ENCODE measurements at places on chromosomes 7 and 10.
A peak's percentile ranks its signal among the peaks of the same experiment; 100 is the strongest.

- peak; percentile 74 for DNase-seq
Observed at GRCh38 chr10:124063750-124064603, 29.4 kb downstream of the CHST15 start.

DNA sequence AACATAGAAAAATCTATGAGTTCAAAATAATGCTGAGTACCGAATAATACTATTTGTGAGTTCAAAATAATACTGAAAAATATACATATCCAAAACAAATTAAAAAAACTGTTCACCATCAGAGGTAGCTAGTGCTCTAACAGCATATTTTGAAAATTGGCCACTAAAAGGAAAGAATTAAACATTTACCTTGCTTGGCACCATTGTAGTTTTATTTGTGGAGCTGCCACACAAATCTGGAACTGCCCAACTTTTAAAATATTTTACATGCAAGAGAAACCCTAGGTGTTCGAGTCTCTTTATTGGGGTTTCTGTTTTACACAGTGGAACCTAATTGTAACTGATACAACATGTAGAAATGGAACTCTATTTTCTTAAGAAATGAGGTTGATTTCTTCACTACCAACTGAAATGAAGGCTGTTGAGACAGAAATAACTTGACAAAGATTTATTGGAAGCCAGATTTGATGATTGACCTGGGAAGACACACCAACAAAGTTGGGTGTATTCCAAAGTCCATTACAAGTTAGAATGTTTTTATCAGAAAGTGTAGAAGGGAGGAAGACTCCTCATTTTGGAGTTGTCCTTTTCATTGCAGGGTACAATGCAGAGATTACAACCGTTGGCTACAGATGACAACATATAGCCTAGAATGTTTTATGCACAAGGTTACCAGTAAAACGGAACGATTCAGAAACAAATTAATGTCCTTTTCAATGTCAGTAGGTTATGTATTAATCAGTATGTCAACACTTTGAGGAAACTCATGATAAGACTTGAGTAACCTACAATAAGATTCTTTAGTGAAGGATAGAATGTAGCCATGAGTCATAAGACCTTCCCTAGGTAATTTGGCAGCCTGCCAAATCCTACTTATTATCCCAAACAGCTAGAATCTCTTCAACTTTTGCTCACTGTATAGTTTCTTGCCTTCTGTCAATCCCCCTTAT, 73.8 kb upstream of the PAPSS2 start:
- no peak for DNase-seq

DNA sequence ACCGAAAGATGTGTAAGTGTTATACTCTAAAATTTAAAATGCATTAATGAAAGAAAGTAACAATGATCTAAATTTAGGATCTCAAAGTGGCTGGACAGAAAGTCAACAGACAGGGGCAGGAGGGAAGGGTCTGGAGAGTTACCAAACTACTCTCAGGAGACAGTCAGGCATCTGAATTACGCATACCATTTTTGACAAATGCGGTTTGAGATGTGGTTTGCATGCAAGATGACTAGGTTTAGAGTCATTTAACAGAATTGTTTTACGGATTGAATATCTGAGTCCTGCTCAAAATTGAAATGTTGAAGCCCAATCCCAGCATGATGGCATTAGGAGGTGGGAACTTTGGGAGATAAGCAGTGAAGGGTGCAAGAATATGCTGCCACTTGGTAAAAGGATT, 314.1 kb downstream of the WDR11 start:
- no peak for DNase-seq

DNA sequence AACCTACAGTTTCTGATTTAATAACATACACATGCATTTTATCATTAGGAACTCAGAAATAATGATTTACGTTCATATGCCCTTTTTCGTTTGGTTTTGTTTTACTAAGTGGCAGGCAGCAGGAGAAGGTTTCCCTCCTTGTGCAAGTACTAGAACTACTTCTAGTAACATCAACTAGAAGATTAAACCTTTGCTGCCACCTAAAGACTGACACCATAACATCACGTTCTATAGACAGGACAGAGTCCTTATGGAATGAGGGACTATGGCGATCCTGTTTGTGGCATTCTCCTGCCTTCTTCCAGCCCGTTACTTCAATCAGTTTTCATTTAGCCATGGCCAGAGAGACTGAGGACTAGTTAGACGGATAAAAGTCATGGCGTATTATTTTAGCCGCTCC, 53.2 kb downstream of the GAD2 start:
- peak; percentile 71 for DNase-seq

DNA sequence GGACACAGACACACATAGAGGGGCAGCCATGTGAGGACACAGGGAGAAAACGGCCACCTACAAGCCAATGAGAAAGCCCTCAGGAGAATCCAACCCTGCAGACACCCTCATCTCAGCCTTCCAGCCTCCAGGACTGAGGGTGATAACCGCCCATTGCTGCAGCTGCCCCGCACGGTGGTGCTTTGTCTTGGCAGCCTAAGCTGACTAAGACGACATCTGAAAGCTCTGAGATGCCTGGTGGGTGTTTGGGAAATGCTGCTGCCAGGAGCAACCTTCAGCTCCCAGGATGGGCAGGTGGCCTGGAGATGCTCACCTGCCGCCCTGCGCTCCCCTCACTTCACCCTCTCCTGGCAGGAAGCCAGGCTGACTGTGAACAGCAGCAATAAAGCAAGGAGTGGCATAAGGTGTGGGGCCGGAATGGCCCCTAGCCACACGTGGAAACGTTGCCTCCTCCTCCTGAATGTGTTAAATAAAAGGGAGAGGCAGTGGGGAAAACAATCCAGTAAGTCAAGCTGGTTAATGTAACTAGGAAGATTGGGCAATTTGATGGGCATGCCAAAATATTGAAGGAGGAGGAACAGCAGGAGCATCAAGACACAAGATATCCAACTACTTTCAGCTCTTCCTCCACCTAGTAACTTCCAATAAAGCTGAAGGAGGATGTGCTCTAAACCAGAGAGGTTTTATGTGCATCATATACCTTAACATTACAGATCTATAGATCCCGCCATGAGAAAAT, 121.5 kb downstream of the TNS3 start:
- no peak for DNase-seq

DNA sequence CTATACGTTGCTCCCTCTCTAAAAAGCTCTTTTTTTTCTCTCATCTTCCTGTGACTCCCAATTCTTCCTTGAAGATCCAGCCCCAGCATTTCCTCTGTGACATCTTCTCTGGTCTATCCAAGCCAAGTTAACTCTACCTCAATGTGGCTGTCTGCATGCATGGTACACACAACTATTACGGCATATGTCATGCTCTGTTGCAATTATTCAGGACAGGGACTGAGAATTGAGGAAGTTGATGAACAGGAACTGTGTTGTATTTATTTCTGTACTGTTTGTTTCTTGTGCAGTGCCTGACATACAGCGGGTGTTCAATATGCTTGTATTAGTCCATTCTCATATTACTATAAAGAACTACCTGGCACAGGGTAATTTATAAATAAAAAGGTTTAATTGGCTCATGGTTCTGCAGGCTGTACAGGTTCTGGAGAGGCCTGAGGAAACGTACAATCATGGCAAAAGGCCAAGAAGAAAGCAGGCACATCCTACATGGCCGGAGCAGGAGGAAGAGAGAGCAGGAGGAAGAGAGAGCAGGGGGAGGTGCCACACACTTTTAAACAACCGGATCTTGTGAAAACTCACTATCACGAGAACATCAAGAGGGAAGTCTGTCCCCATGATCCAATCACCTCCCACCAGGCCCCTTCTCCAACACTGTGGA, 6.3 kb downstream of the TRPV5 start:
- no peak for DNase-seq

All from OCI-LY7 (cell line).